Liver (tissue), 10 donors: ENCODE measurements at places on chromosomes 12 and 14. TPM values are rescaled to one million over a fixed set of nuclear protein-coding genes. Genes with fewer than 3 reads are reported as not detected.

MYO1H gene
- not detected for total RNA-seq

PLCZ1 gene
- total RNA-seq: not detected

JPH4 gene
- total RNA-seq: 0.23 TPM

PITPNM2 gene
- total RNA-seq: 1.3 TPM

CACNA1C gene
- total RNA-seq: 0.37 TPM

TCHP gene
- 5.4 TPM for total RNA-seq

NTN4 gene
- 3.2 TPM for total RNA-seq

AVPR1A gene
- total RNA-seq: 0.19 TPM

SERPINA9 gene
- total RNA-seq: not detected

VPS29 gene
- total RNA-seq: 48.0 TPM

NRDE2 gene
- total RNA-seq: 10.1 TPM

SPIC gene
- 17.7 TPM for total RNA-seq

- no peaks in the 10 kb centered on the region for H3K27me3 ChIP-seq
- no peaks in the 10 kb centered on the region for H3K36me3 ChIP-seq
- no peak for DNase-seq
- peaks cover 1% of the 10 kb centered on the region for H3K4me1 ChIP-seq
- no peak overlapping the region for H3K4me3 ChIP-seq
These were observed 6.0 kb upstream of the LRP6 start for GRCh38 chr12:12272869-12273268.

- no peaks in the 10 kb centered on the region for H3K4me1 ChIP-seq
- no peaks in the 10 kb centered on the region for H3K36me3 ChIP-seq
- no peak overlapping the region for H3K27ac ChIP-seq
These were observed 261.7 kb upstream of the CRY1 start for GRCh38 chr12:107355004-107355565.

GRCh38 chr12:18576104-18576626, 161.6 kb downstream of the PLCZ1 start:
- H3K36me3 ChIP-seq: peaks cover 6% of the 10 kb centered on the region
- no peak overlapping the region for H3K27ac ChIP-seq
- no peaks in the 10 kb centered on the region for H3K27me3 ChIP-seq
- H3K4me1 ChIP-seq: no peaks in the 10 kb centered on the region

- no peaks in the 10 kb centered on the region for H3K36me3 ChIP-seq
- no peak overlapping the region for H3K4me3 ChIP-seq
- no peaks in the 10 kb centered on the region for H3K4me1 ChIP-seq
- peaks cover 8% of the 10 kb centered on the region for H3K27me3 ChIP-seq
These were observed 14.7 kb downstream of the IL26 start for GRCh38 chr12:68210875-68211274.

GRCh38 chr14:68345738-68346137, 447.1 kb downstream of the ZFP36L1 start:
- no peak for DNase-seq
- H3K27ac ChIP-seq: no peak overlapping the region
- H3K4me3 ChIP-seq: no peak overlapping the region
- no peaks in the 10 kb centered on the region for H3K27me3 ChIP-seq
- no peaks in the 10 kb centered on the region for H3K36me3 ChIP-seq
- no peaks in the 10 kb centered on the region for H3K4me1 ChIP-seq

DNA sequence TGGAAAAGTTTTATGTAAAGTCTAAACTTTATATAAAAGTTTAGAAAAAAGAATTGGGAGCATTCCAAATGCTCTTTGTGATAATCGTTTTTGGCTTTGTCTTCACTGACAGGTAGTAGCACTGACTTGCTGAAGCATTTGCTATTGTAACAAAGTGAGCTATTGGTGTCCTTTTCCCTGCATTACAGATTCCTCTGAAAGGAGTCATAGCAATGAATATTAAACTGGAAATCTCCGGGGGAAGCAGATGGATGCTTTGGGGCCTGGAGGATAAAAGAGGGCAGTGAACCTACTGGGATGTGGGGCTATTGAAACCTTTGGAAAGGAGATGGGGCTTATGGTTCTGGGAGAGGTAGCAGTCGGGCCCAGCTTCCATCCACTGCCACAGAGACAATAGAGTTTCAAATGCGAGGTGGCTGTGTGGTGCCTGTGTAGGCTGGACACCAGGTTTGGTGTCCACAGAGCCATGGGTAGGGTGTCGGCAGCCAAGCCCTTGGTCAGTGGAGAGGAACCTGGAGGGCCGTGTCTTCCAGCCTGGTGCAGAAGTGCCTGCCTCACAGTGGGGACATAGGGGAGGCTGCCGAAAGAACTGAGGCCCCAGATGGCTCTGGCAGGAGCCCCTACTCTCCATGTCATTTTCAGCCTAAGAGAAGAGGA, 10.1 kb downstream of the GSG1 start:
- no peak overlapping the region for H3K4me3 ChIP-seq
- H3K4me1 ChIP-seq: peaks cover 3% of the 10 kb centered on the region
- DNase-seq: no peak
- H3K36me3 ChIP-seq: no peaks in the 10 kb centered on the region

DNA sequence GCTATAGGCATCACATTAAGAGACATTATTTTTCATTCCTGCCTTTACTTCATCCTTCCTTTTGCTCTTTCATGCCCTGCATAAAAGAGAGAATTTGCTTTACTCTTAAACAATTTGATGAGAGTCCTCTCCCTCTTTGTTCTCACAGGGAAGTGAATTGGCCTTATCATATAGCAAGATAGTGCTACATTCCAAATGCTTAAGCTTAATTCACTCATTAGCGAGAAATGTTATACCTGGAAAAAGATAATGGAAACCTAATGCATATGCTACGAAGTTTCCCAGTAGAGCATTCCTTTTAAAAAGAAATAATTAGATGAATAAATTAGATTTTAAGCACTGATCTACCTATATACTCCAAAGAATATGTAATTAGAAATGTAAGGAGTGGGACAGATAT, 798.8 kb downstream of the C12orf50 start:
- no peaks in the 10 kb centered on the region for H3K36me3 ChIP-seq
- no peaks in the 10 kb centered on the region for H3K27me3 ChIP-seq
- no peak overlapping the region for H3K4me3 ChIP-seq
- H3K4me1 ChIP-seq: no peaks in the 10 kb centered on the region
- DNase-seq: no peak
- H3K27ac ChIP-seq: no peak overlapping the region

DNA sequence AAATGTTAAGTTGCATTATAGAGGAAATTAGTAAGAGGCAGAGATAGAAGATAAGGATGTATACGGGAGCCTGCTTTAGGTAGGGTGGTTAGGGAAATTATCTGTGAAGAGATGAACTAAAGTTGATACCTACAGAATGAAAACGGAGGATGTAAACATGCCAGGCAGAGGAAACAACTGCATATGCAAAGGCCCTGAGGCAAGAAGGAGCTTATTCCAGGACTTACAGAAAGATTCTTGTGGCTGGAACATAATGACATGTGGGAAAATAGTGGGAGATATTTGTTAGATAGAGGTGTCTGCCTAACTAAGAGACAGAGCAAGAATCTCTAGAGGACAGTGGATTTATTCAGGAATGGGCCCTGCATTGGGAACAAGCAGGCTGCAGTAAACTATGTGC, 16.2 kb upstream of the SERPINA1 start:
- H3K4me1 ChIP-seq: no peaks in the 10 kb centered on the region
- no peaks in the 10 kb centered on the region for H3K36me3 ChIP-seq

DNA sequence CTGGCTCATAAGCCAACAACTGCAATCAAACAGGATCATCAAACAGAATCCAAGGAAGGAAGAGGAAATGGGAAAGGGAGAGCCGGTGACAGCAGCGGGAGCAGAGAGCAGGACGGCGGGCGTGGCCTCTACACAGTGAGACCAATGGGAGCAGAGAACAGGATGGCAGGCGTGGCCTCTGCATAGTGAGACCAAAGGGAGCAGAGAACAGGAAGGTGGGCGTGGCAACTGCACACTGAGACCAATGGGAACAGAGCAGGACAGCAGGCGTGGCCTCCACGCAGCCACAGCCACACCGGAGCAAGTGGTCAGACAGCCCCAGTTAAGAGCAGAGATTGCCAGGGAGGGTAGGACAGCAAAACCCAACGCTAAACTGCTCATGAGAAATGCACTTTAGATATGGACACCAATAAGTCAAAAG, 16.4 kb downstream of the LRCOL1 start:
- DNase-seq: peak; percentile 47
- H3K27me3 ChIP-seq: no peaks in the 10 kb centered on the region
- H3K4me1 ChIP-seq: peaks cover 10% of the 10 kb centered on the region
- no peak overlapping the region for H3K27ac ChIP-seq

- no peaks in the 10 kb centered on the region for H3K36me3 ChIP-seq
- H3K27ac ChIP-seq: no peak overlapping the region
- DNase-seq: no peak
These were observed 54.1 kb upstream of the PIK3C2G start for GRCh38 chr12:18207266-18207665.

DNA sequence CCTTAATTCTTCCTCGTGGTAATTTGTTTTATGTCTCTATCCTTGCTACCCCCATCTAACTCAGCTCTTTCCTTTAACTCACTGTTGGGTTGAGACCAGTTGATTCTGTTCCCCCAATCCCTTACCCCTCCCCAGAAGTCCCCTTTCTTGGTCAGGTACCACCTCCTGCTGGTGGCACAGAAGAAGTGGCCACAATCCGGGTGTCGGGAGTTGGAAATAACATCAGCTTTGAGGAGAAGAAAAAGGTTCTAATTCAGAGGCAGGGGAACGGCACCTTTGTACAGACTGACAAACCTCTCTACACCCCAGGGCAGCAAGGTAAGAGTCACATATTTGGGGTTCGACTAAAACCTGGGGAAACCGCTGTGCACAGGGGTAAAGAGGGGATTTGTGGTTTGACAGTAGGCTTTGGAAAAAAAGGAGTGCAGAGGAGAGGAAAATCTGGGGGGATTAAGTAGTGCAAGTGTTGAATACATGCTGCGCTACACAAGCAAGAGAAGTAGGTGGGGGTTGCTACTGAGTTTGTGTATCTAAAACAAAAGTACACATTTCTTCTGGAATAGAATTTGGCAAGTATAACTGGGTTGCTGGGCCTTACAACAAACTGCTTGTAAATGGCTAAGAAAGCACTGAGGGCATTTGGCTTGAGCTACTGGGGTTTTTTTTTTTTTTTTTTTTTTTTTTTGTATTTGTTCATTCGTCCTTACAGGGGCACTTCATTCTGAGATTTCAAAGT, 1.3 kb downstream of the A2ML1 start:
- no peaks in the 10 kb centered on the region for H3K4me1 ChIP-seq
- H3K27ac ChIP-seq: no peak overlapping the region
- H3K36me3 ChIP-seq: no peaks in the 10 kb centered on the region
- no peak for DNase-seq

- no peaks in the 10 kb centered on the region for H3K4me1 ChIP-seq
- H3K27ac ChIP-seq: no peak overlapping the region
- peaks cover 15% of the 10 kb centered on the region for H3K36me3 ChIP-seq
- H3K4me3 ChIP-seq: no peak overlapping the region
- no peak for DNase-seq
These were observed 111.2 kb downstream of the KIF21A start for GRCh38 chr12:39331539-39332261.

DNA sequence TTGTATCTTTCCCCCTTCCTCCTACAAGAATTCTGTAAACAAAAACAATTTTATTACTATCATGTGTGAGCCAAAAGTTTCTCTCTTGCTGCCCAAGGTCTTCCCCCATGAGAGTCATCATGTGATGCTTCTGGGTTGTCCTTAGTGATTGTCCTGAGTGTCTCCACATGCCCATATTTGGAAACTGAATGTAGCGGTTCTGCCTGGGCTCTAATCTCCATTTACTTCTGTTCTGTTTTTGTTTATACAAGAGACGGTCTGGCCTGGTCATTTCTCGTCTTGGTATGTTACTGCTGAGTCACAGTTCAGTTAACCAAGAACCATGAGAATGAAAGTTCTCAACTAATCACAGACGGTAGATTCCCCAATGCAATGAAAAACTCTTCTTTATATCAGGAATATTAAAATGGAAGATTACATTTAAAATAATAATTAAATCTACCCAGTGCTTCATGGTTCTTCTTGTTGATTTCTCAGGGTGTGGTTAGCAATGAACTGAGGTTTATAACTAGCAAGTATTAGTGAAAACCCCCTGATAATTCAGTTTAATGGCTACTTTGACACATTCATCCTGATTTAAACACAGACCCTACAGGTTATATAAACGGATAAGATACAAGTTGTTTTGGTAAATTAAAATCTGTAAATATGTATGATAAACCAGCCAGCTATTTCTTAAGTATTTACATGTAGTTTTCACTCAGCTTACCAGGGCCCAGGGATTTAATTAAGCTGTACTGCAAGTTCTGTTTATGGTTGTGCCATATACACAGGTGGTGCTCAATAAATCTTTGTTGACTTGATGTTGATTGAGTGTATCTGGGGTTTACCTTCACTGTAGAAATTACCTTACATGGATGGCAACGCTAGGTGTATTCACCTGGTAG, 81.1 kb downstream of the PELI2 start:
- no peak overlapping the region for H3K4me3 ChIP-seq
- H3K27ac ChIP-seq: peak overlapping the region; percentile 37
- H3K4me1 ChIP-seq: no peaks in the 10 kb centered on the region

- DNase-seq: no peak
- H3K36me3 ChIP-seq: no peaks in the 10 kb centered on the region
- no peak overlapping the region for H3K4me3 ChIP-seq
These were observed 146.4 kb upstream of the LMNTD1 start for GRCh38 chr12:25699454-25699853.

- H3K36me3 ChIP-seq: no peaks in the 10 kb centered on the region
- no peak overlapping the region for H3K27ac ChIP-seq
- H3K27me3 ChIP-seq: no peaks in the 10 kb centered on the region
- H3K4me3 ChIP-seq: peak overlapping the region; percentile 26
- peaks cover 2% of the 10 kb centered on the region for H3K4me1 ChIP-seq
- DNase-seq: no peak
These were observed 26.0 kb upstream of the KRT78 start for GRCh38 chr12:52874573-52875435.

- H3K36me3 ChIP-seq: no peaks in the 10 kb centered on the region
- no peak for DNase-seq
- H3K4me3 ChIP-seq: no peak overlapping the region
- no peaks in the 10 kb centered on the region for H3K4me1 ChIP-seq
- no peak overlapping the region for H3K27ac ChIP-seq
These were observed 43.9 kb upstream of the RNASE1 start for GRCh38 chr14:20846560-20846959.

DNA sequence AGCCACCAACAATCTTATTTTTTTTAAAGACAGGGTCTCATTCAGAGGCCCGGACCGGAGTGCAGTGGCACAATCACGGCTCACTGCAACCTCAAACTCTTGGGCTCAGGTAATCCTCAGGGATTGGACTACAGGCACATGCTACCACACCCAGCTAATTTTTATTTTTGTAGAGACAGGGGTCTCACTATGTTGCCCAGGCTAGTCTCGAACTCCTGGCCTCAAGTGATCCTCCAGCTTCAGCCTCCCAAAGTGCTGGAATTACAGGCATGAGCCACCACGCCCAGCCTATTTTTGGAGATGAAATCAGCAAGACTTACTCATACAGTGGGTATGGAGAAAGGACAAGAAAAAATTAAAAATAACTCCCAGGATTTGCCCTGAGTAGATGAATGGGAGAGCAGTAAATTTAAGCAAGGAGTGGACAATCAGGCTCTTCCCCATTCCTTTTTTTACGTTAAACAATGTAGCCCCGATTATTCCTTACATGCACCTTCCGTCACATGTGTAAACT, 13.2 kb downstream of the FMNL3 start:
- DNase-seq: no peak
- H3K27me3 ChIP-seq: no peaks in the 10 kb centered on the region
- H3K27ac ChIP-seq: no peak overlapping the region
- H3K4me1 ChIP-seq: no peaks in the 10 kb centered on the region

GRCh38 chr14:92613008-92613658, 99.6 kb downstream of the RIN3 start:
- H3K4me1 ChIP-seq: no peaks in the 10 kb centered on the region
- no peaks in the 10 kb centered on the region for H3K27me3 ChIP-seq
- H3K27ac ChIP-seq: no peak overlapping the region
- H3K36me3 ChIP-seq: no peaks in the 10 kb centered on the region
- DNase-seq: peak; percentile 63
- H3K4me3 ChIP-seq: no peak overlapping the region
